NCI-H2081 (cell line): ENCODE measurements at places on chromosomes 2 and 18.

DNA sequence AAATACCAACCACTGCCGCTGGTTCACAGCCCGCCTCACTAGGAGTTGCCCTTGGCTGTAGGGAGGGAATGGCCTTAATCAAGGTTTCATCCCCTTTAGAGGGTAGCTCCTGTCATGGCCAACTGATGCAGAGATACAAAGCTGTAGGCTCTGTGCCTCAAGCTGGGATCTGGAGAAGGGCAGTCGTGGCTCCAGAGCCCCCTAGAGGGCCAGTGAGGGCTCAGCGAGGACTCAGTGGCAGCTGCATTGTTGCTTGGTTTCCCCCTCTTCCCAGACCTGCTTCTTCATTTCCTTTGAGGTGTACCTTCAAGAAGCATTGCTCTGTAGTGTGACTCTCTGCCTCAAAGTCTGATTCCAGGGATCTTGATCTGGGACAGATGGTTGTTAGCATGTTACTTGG lies 302.1 kb downstream of the LPIN1 start:
- no peak for DNase-seq

GRCh38 chr2:168596881-168597655 lies 141.0 kb downstream of the CERS6 start:
- no peak for DNase-seq

DNA sequence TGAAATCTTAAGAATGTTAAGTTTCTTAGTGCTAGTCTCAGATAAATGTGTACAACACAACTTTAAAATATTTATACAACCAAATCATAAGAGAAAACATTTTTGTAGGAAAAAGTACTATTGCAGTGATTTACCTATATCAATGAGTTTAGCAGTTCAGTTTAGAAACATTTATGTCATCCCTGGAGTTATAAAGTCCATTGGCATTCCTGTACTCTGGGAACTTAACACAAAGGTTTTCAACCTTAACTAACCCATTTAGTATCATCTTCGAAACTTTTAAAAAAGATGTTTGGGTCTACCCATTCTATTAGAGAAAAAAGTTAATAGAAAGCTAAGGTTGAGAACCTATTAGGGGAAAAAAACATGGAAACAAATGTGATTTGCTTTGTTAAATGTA lies 10.9 kb downstream of the AFTPH start:
- no peak for DNase-seq

DNA sequence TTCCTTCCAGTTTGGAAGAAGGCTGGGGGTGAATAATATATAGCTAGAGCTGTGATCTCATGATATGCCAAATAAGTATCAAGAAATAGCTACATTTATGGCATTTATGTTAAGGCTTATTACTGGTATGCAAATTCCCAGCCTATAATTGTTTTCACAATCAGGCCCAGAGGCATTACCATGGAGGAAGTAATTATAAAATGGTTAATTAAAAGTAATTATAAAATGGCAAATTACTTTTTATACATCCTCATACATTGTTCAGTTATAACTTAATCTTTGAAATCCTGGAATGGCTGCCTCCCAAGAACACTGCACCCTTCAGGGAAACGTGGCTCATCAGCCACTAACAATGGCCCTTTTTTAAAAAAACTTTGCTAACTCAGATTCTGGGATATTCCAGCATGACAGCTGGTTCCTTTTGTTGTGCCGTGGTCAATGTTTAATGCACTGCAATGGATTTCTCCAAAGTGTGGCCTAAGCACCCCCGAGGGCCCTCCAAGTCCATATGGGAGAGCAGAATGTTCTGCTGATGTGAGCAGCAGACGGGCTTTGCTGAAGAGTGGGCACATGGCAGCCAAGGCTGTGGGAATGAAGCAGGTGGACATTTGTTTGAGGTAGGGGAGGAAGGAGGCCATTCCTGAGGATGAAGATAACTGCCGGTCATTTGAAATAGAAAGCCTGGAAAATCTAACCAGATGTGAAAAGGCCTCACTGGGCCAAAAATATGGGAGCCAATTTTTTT lies 483.5 kb upstream of the GCFC2 start:
- DNase-seq: no peak

GRCh38 chr18:6773777-6774176 lies 44.3 kb downstream of the ARHGAP28 start:
- DNase-seq: no peak
